ENCODE measurements at places on chromosomes 5 and 9.

DNA sequence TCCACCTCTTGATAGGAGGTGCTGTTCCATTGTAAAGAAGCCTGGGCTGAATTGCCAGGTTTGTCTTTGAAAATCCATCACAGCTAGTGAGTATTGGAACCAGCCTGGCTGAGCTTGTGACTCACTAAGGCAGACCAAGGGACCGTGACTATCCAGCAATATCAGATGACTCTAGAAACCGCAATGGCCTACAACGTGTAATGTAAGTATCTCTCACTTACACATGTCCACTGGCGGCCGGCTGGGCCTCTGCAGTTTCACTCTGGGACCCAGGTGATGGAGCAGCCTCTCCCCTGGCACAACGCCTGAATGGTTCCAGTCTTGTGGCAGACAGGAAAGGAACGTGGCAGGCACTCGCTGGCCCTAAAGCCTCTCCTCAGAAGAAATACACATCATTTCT lies 3.1 kb upstream of the HRH2 start:
- no peak for DNase-seq

GRCh38 chr9:93597871-93598646 lies 21.7 kb downstream of the PHF2 start:
- DNase-seq: no peak

- DNase-seq: no peak
Observed at GRCh38 chr5:204966-205670, 12.8 kb downstream of the CCDC127 start.

DNA sequence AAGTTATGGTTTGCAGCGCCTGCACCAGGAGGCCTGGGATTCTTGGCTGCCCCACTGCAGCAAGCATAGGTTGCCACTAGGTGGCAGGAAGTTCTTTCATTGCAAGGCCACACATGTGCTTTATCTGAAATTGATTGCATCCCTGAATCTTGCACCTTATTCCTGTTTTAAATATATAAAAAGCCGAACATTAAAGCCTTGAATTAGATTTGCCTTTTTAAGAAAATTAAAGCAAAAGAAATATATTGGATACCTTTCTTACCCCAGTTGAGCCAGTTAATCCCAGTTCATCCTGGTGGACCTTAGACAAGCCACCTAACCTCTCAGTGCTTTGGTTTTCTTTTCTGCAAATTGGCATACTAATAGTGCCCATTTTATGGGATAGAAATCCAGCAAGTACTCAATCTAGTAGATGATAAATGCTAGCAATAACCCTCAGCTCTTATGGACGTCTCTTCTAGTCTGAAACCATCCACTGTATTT lies 6.3 kb upstream of the TRMT10B start:
- DNase-seq: peak; percentile 18

DNA sequence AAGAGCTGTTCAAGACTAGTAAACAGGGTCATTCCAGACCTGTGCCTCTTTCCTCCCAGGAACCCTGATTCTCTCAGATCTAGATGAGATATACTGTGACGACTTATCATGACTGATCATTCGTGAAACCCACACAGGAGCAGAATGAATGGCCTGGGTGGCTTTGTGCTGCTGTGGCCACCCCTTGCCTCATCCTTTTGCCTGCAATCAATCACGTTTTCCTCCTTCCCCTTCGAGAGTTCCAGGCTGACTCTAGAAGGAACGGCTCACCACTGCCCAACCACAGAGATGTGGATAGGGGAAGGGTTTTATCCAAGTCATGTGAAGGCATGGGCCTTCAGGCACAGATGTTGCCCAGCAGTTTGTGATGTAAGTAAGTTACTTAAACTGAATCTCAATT lies 5.8 kb downstream of the ANXA6 start:
- no peak for DNase-seq

DNA sequence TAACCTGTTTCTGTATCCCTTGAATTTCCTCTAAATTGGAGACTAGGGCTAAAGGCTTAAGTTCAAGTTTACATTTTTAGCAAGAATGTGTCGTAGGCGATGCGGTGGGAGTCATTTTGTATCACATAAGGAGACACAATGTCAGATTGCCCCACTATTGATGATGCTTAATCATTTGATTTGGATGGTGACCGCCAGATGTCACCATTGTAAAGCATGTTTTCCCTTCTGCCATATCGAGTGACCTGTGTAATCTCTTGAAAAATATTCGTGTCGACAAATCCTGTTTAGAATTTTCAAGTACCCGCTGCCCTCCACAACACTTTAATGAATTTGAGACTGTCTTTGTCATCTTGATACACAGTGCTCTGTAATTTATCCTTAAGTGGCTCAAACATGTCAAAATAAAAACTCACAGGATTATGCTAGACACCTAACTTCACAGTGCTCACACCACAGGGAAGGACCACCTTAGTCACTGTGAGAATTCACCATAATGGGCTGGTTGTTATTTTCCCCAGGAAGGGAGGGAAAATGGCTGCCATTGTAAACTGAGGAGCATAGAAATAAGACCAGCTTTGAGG lies 34.5 kb upstream of the SLC46A2 start:
- DNase-seq: peak; percentile 6

- DNase-seq: no peak
Observed at GRCh38 chr5:5932824-5933223, 445.5 kb downstream of the MED10 start.

- no peak for DNase-seq
Observed at GRCh38 chr5:60701321-60701968, 1.5 kb upstream of the DEPDC1B start.

DNA sequence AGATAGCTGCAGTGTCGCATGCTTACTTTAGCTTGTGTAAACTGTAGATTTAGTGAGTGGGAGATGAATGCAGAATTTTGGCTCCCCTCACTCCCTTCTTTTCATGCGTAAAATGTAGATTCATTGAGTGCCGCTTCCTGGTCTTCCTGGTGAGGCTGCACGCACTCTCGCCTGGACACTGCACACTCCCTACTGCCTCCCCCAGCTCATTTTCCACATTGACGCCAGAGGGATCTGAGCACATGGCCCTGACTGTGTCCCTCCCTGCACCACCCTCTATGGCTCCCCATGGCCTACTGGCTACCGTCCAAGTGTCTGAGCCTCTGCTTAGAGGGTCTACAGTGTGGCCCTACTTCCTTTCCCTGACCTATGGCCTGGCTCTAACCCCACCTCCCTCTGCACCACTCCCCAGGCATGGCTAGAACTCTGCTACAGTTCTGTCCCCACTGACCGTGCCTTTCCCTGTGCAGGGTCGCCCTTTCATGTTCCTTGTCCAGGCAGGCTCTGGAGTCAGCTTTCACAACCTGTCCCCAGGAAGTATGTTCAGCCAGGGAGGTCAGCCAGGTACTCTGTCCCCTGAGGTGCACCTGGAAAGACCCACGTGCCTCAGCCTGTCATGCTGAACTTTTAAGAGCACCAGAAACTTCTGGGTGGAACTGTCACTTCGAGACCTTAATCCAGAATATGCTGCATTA lies 160.6 kb downstream of the COL23A1 start:
- DNase-seq: no peak

DNA sequence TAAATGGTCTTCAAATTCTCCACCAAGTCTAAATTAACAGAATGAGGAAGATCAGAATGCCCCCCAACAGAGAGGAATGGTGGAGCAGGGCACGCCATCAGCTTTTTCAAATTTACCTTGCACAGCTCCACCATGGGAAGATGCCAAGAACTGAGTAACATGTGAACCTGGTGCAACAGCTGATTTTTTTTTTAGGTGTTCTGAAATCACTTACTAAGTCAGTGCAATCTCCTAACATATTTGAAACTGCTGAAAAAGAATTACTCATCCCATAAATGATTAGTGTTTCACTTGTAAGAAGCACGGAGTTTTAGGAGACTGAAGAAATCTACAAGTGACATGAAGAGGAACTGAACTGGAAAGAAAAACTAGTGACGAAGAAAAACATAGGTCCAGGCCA lies 5.1 kb downstream of the TMEM245 start:
- no peak for DNase-seq

DNA sequence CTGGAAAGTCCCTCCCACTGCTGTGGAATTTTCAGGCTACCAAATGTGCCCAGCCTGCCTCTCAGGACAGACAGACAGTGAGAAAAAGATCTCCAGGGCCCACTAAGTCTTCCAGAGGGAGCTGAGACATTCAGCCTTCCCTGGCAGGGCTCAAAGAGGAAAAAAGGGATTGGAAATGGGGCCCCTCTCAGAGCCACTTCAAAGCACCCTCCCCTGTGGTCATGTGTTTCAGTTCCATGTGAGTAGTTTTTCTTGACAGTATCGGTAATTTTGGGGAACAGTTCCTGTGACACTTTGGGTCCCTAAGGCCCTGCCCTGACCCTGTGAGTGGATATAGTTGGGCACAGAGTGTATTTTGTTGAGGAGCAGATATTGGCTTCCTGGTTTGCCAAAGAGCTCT lies 25.0 kb downstream of the LARP1 start:
- no peak for DNase-seq

DNA sequence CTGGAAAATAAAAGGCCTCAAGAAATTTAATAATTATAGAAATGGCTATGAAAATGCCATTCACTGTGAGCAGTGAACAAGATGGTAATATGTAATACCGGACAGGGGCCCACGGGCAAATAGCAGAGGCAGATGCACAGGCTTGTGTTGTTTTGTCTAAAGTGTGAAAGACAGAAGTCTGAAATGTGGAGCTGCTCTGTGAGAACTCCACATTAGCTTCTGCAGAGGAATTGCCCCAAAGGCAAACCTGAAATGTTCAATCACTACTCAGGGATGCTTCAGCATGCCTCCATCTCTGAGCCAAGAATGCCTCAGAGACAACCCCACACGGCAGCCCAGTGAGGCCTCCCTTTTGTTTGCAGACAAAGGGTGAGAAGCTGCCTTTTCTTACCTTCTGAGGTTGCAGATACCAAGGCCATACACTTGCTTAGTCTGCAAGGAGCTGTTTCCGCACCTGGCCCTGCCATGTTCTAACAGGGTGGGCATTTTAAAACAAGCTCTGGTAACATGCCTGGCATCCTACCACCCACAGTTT lies 124.3 kb upstream of the CXCL14 start:
- DNase-seq: no peak

DNA sequence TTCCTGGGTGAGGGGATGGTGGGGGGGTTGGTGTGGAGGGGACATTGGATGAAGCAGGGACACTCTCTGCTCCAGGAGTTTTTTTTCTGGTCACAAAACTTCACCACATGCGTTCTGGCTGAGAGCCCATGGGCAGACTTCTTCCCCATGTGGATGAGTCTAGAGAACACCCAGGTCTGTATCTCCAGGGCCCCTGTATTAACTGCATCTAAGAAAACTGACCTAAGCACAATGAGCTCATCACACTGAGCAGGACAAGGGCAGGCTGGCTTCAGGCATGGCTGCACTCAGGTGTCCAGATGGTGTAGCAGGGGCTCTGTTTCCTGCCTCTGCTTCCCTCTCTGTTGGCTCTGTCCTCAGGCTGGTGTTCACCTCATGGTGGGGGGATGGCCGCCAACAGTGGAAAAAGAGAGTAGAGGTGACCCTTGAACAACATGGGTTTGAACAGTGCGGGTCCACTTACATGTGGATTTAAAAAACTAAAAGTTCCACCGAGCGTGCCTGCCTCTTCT lies 85.3 kb upstream of the STC2 start:
- DNase-seq: no peak

- no peak for DNase-seq
Observed at GRCh38 chr9:130920233-130920632, 18.8 kb downstream of the FIBCD1 start.

GRCh38 chr9:2144619-2145018 lies 129.5 kb downstream of the SMARCA2 start:
- DNase-seq: no peak

DNA sequence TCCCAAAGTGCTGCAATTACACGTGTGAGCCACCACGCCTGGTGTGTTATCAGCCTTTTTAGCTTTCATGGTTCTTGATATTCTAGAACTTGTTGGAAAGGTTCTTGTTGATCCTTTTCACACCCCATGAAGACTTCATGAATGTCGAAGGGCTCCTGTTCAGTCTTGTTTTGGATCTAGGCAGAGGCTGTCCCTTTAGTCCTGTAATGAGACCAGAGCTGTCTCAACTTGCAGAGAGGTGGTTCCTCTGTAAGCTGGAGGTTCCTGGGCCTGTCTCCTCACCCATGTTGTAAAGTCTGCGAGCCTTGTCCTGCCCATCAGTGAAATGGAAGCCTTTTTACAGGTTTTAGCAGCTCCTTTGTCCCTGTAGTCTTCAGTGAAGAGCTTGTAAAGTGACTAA lies 38.2 kb downstream of the PRRC2B start:
- DNase-seq: no peak

DNA sequence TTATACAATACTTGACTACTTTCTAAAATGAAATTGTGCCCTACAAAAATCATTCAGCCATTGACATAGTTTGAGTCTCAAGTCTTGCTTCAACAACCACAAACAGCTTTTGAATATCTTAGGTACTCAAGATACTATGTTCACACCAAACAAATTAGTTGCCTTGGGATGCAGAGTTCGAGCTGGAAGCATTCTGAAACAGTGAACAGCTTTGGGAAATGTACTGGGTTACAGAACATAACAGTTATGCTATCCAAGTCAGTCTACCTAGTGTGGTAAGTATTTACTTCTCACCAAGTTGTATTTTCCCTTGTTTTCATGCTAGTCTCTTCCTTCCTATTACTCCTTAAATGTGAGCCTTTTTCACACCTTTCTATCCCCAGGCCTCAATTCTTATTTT lies 143.2 kb downstream of the SSBP2 start:
- DNase-seq: no peak

- no peak for DNase-seq
Observed at GRCh38 chr5:132823481-132824050, 6.9 kb downstream of the SHROOM1 start.

GRCh38 chr9:101225271-101225670 lies 159.5 kb downstream of the BAAT start:
- DNase-seq: no peak

DNA sequence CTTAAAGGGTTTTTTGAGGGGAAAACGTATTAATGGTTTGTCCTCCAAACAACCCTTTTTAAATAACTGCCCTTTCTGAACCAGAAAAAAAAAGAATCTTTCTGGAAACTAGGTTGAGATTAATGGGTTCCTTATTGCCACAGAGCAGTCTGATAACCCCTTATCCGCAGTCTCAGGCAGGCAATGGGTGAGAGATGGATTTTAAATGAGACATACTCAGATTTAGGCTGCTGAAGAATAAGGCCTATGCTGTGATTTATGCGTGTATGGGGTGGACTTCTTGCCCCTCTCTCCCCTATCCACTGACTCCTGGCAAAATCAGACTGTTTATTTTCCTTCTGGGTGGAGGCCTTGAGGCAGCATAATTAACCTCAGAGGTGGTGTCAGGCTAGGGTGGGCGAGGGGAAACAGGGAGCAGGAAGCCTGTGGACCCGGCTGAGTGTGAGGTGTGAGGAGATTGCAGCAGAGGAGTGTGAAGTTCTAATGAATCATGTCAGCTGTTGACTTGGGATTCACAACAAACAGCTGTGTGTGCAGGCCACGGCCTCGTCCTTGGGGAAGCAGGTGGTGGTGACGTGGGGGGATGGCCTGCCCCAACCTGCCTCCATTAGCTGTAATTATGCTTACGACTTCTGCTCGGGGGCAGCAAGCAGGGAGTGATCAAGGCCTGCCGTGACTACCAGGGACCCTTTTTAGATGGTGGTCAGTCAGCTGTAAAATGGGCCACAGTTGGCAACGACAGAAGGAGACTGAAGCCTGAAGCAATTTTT lies 196.4 kb downstream of the SEMA6A start:
- DNase-seq: no peak
